ENCODE measurements at places on chromosomes 5 and 9.

DNA sequence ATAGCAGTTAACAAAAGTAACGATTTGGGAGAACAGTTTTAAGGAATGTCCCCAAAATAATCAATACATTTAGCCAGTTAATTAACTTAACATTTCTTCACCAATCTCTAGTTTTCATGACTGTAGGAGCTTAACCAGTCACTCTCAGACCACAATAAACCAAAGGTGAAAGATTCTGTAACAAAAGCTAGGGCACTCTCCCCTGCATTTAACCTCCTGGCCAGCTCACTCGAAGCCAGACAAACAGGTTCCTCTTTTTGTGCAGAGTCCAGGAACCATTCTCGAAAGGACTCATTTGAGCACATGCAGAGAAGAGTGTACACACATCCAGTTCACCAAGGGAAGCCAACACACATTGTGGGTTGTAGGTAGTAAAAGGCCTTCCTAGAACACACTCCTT is 6.5 kb downstream of the IL7R start:
- no peak for DNase-seq

GRCh38 chr5:178201927-178202235 is 2.5 kb upstream of the HNRNPAB start:
- no peak for DNase-seq

GRCh38 chr5:154648706-154649105 is 106.5 kb upstream of the LARP1 start:
- DNase-seq, result no peak

GRCh38 chr9:130672933-130673615 is 8.7 kb downstream of the PRDM12 start:
- DNase-seq, result no peak

GRCh38 chr5:180474569-180474968 is 19.6 kb upstream of the CNOT6 start:
- DNase-seq, result no peak

GRCh38 chr9:110028676-110029075 is 179.3 kb downstream of the C9orf152 start:
- no peak for DNase-seq

DNA sequence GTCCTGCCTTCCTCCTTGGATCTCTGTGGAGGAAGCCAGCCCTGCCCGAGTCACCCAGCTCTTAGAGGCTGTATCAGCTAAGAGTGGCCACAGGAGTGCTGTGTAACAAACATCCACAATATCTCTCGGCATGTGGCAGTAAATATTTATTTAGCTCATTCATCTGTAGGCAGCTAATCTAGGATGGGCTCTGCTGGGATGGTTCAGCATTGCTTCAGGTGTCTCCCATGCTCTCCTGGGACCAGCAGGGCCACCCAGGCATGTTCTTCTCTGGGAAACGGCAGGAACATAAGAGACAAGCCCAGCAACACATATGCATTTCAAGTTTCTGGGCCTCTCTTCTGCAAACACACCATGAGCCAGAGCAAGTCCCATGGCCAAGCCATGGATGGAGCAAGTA is 56.1 kb downstream of the HRH2 start:
- no peak for DNase-seq

GRCh38 chr5:37198842-37199241 is 50.3 kb downstream of the CPLANE1 start:
- DNase-seq, result no peak

DNA sequence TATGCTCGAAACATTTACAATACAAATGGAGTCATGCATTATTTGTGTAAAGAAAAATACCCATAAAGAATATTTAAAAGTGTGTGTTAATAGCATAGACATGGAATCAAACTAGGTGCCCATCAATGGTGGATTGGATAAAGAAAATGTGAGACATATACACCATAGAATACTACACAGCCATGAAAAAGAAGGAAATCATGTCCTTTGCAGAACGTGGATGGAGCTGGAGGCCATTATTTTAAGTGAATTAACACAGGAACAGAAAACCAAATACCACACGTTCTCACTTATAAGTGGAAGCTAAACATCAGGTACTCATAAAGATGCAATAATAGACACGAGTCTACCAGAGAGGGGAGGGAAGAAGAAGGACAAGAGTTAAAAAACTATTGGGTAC is 22.8 kb downstream of the SMIM23 start:
- no peak for DNase-seq

- DNase-seq, result no peak
These were observed 7.3 kb upstream of the HNRNPAB start for GRCh38 chr5:178196986-178197385.

DNA sequence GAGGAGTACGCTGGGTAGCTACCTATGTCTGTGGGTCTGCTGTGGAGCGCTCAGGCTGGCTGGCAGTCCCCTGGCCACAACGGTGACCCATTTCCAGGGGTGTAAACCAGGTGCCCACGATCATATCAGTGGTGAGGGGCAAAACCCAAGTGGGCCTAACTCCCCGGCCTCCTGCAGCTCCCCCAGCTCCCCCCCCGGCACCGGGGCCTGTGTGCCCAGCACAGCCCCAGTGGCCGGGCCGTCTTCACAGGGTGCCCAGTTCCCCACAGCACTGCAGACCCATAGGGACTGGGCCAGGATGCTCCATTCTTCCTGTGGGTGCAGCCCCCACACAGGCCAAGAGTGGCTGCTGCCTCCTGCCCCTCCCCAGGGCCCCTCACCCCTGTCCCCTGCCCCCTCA is 958 bp upstream of the LCN8 start:
- no peak for DNase-seq

- DNase-seq, result no peak
These were observed 22.3 kb upstream of the NR3C1 start for GRCh38 chr5:143425835-143426234.

DNA sequence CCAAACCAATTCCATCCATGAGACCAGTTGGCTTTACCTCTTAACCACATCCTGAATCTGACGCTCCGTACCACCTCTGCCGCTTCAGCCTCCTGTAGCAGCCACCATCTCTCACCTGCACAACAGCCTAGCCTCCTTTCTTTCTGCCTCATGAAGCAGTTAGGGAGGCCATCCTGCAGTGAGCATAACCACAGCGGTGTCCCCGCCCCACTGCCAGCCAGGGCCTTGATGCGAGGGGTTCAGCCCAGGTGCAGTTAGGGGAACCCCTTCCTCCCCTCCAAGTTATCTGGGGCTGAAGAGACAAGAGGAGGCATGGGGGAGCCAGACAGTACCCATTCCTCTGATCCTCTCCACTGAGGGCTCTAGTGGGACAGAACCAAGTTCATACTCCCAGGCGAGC is 167.0 kb downstream of the C5orf15 start:
- DNase-seq, result no peak

DNA sequence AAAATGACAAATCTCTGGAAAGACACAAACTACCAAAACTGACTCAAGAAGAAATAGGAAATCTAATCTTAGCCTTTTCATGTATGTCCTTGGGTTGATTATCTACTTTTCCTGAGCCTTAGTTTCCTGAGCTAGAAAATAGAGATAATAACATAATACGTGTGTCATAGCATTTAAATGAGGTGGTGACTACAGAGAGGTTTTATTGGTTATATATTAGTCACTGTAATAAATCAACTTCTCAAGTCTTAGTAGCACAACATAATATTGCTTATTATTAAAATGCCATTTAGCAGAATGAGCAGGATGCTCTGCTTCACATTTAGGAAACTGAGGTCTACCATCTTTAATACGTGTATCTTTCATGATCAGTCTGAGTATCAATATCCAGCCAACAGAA is 7.1 kb upstream of the PJA2 start:
- DNase-seq, result no peak

GRCh38 chr5:166117072-166118066 is 2174.1 kb upstream of the WWC1 start:
- no peak for DNase-seq

GRCh38 chr5:174111287-174111973 is 65.9 kb downstream of the NSG2 start:
- DNase-seq, result no peak

- DNase-seq, result no peak
These were observed 23.7 kb upstream of the LOX start for GRCh38 chr5:122101636-122102285.

DNA sequence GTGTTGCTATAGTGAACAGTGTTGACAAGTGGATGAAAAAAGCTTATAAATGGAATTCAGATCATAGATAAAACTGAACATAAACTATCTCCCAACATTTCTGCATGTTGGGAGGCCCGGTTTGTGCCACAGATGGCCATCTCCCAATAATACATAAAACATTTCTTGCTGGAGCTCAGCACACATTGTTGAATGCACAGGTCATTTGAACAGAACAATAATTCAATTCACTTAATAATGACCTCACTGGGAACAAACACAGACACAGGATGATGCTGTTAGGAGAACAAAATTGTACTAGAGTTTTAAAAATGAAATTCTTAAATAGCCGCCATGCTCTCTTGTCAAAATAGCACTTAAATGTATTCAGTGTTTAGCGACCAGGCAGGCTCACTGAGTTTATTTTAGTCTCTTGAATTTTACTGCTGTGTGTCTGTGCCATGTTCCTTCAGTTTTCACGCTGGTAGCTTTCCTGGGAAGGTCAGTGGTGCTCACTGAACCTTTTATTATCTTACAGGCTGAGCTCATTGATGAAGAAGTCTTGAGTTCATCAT is 85.0 kb upstream of the SSBP2 start:
- no peak for DNase-seq

- DNase-seq, result no peak
These were observed 142.0 kb downstream of the EGFLAM start for GRCh38 chr5:38400365-38400764.

GRCh38 chr5:54577937-54578653 is 60.5 kb downstream of the SNX18 start:
- no peak for DNase-seq

DNA sequence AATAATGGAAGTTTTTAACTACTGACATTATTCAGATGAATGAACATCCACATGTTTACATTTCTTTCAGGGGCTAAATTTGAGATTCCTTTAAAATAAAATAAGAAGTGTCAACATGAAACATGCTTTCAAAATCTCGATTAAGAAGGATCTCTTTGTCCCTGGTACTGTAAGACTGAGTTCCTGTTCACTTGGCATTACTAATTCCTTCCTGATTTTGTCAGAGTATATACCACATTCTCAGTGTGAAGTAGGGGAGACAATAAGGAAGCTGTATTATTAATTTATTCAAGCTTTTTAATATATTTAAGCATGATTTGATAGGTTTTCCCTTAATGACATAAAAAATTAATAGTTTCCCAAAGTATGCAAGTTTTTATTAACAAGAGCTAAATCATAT is 81.5 kb upstream of the GRHPR start:
- no peak for DNase-seq

GRCh38 chr9:31500422-31500821 is 884.0 kb upstream of the ACO1 start:
- no peak for DNase-seq

GRCh38 chr9:131046581-131047202 is 37.7 kb downstream of the LAMC3 start:
- peak; percentile 60 for DNase-seq

DNA sequence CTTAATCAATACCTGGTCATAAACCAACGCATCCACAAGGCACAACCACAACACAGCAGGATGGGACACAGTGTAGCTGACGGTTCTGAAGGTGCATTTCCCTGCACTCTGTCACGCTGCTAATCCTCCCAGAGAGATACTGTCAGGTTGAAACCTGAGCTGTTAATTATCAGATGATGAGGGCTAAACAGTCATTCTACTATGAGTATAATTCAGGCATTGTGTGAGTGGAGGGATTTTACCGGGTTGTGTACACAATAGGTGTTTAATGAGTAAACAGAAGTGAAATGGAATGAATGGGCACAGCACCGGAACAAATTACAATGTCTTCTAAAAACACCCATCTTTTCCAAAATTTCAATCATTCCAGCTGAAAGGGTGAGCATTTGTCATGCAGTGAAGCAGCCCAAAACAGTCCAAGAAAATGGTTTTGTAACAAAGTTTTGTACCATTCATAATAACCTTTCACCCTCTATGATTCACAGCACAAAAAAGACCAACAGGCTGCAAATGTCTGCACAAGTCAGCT is 71.5 kb downstream of the ABCA1 start:
- no peak for DNase-seq

- no peak for DNase-seq
These were observed 28.2 kb upstream of the NCS1 start for GRCh38 chr9:130143958-130144366.

- DNase-seq, result no peak
These were observed 43.5 kb downstream of the DMAC1 start for GRCh38 chr9:7756088-7756487.

GRCh38 chr9:136244122-136244968 is 1.3 kb downstream of the QSOX2 start:
- DNase-seq, result peak; percentile 60

GRCh38 chr9:23571414-23572104 is 254.5 kb downstream of the ELAVL2 start:
- no peak for DNase-seq

- DNase-seq, result peak; percentile 32
These were observed 2.1 kb upstream of the RFESD start for GRCh38 chr5:95644351-95645042.

DNA sequence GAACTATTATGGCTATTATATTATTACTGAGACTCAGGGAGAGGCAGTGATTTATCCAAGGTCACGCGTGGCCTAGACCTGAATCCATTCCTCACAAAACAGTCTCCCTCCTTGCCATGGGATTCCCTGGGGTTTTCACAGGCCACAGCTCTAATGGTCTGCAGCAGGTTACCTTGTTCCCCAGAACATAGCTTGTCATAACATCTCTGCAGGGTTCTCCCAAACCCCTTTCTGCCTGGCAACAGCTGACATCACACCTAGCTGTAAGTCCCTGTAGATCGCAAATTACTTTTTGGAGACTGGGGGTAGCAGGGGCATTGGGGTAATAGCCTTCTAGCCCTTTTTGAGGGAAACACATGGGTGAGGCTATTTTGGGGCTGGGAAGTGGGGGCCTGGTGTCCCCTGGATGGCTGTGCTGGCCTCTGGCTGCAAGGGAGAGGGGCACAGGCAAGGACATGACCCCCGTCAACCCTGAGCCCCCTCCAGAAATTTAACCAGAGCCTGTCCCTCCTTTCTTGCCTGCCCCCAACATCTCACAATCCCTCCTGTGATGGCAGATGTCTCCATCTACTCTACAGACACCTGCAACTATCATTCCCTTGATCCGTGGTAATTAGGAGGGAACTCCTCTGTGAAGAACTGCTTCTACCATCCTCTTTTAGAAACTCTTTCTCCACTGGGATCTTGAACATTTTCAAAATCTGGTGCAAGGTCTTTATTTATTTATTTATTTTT is 1.3 kb downstream of the CD74 start:
- DNase-seq, result peak; percentile 66

GRCh38 chr5:10063997-10064396 is 185.7 kb downstream of the ATPSCKMT start:
- DNase-seq, result no peak

GRCh38 chr9:130026583-130027340 is 16.2 kb downstream of the FNBP1 start:
- DNase-seq, result no peak

GRCh38 chr5:14744296-14745187 is 80.0 kb downstream of the OTULIN start:
- DNase-seq, result no peak

DNA sequence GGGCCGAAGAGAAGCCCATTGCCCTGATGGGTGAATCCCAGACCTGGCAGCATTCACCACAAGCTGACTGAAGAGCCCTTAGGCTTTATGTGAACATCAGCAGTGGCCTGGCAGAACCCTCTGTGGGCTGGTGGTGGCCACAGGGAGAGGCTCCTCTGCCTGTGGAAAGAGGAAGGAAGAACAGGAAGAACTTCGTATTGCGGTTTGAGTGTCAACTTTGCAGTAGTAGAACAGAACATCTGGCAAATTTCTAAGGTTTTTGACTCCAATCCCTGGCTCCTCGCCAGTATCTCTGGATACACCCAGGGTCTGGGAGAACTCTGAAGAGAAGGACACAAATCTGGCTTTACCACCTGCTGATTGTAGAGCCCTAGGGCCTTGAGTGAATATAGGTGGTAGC is 356.4 kb upstream of the GRAMD2B start:
- DNase-seq, result no peak
